Lung (tissue), 17 donors: ENCODE measurements at places on chromosomes 11 and 22.

DNA sequence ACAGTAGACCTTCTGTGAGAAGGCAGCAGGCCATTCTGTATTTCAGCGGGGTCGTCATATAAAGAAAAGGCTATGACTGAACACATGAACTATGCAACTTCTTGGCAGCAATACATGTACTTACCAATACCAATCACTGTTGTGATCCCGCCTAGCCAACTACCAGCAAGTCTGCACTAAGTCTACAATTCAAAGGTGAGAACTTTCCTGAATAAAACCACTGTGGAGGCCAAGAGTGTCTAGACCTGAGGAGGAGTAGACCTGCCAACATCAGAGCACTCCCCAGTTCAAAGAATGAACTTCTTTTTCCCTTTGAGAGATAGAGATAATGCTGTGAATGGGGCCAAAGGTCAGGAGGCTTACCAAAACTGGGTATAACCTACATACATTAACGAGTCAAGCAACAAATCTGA is 108.2 kb downstream of the SIK3 start:
- no peaks in the 10 kb centered on the region for H3K36me3 ChIP-seq
- peaks cover 13% of the 10 kb centered on the region for H3K4me1 ChIP-seq
- H3K4me3 ChIP-seq, result no peak overlapping the region
- peak; percentile 27 for DNase-seq
- no peaks in the 10 kb centered on the region for H3K27me3 ChIP-seq
- H3K27ac ChIP-seq, result peak overlapping the region; percentile 12

DNA sequence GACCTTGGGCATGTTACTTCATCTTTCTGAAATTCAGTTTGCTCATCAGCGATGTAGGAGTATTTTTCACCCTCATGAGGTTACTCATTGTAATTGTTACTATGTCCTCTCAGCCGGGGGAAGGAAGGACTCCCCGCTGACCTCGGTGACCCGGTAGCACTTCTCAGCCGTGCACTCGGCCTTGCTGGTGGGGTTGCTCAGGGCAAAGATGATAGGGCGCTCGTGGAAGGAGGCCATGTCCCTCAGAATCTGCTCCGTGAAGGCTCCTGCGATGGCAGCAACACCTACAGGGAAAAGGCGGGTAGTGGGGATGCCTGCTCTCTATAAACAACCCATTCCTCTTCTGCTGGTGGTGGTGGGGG is 72.2 kb downstream of the CCDC81 start:
- no peak overlapping the region for H3K27ac ChIP-seq
- H3K4me1 ChIP-seq, result no peaks in the 10 kb centered on the region
- no peak for DNase-seq
- no peaks in the 10 kb centered on the region for H3K36me3 ChIP-seq

DNA sequence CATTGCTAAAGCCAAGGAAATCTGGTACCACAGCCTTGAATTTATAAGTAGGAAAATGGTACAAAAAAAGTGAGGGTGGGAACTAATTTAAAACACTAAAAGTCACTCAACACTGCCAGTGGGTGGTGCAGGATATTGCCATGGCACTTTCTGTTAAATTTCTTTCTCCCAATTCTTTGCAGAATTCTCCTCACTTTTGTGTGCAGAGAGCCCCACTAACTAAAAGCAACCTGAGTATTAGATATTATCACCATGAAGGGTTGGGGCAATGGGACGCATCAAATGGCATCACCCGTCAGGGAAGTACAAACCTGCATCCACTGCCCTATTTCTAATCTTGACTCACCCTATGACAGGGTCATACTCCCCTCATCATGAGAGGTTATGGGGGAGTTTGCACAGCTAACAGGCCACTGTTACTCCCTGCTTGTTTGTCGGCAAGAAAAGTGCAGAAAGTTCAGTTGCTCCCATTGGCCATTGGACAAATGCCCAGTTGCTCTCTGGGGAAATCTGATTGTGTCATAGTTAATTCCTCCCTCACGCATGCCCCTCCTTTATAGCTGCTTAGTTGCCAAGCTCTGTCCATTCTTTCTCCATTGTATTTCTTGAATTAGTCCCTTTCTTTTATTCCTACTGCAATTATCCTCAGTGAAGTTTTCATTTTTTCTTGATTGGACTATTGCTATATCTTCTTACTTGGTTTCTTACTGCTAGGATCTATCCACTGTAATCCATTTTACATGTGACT is 93.8 kb upstream of the BLID start:
- H3K27ac ChIP-seq, result no peak overlapping the region
- H3K27me3 ChIP-seq, result no peaks in the 10 kb centered on the region
- peaks cover 11% of the 10 kb centered on the region for H3K4me1 ChIP-seq
- no peaks in the 10 kb centered on the region for H3K36me3 ChIP-seq
- no peak overlapping the region for H3K4me3 ChIP-seq
- peak; percentile 90 for DNase-seq

GRCh38 chr11:114080219-114080618 is 20.7 kb downstream of the ZBTB16 start:
- no peaks in the 10 kb centered on the region for H3K36me3 ChIP-seq
- H3K4me1 ChIP-seq, result peaks cover 23% of the 10 kb centered on the region
- DNase-seq, result no peak
- H3K27ac ChIP-seq, result peak overlapping the region; percentile 90
- H3K27me3 ChIP-seq, result no peaks in the 10 kb centered on the region

GRCh38 chr22:22244316-22245250 is at the start of gene VPREB1:
Gene VPREB1, plus strand, starts transcription at chr22:22244786. Its CDS starts 28 bp downstream, at chr22:22244814.
- no peak within 1 kb of the TSS for H3K4me3 ChIP-seq
- no peaks in the 10 kb centered on the region for H3K27me3 ChIP-seq
- H3K4me1 ChIP-seq, result no peaks in the 10 kb centered on the region
- no peak for DNase-seq

- no peak overlapping the region for H3K4me3 ChIP-seq
- peaks cover 4% of the 10 kb centered on the region for H3K36me3 ChIP-seq
- H3K4me1 ChIP-seq, result no peaks in the 10 kb centered on the region
- DNase-seq, result no peak
- no peaks in the 10 kb centered on the region for H3K27me3 ChIP-seq
Observed at GRCh38 chr11:72969894-72970335, 155.7 kb downstream of the ATG16L2 start.

GRCh38 chr11:94972700-94973098 is 657 bp downstream of the CWC15 start:
- no peaks in the 10 kb centered on the region for H3K27me3 ChIP-seq
- DNase-seq, result no peak
- peaks cover 35% of the 10 kb centered on the region for H3K36me3 ChIP-seq
- H3K27ac ChIP-seq, result no peak overlapping the region
- H3K4me3 ChIP-seq, result peak overlapping the region; percentile 100
